GM10248 (cell line): ENCODE measurements at places on chromosomes 5 and 9.

DNA sequence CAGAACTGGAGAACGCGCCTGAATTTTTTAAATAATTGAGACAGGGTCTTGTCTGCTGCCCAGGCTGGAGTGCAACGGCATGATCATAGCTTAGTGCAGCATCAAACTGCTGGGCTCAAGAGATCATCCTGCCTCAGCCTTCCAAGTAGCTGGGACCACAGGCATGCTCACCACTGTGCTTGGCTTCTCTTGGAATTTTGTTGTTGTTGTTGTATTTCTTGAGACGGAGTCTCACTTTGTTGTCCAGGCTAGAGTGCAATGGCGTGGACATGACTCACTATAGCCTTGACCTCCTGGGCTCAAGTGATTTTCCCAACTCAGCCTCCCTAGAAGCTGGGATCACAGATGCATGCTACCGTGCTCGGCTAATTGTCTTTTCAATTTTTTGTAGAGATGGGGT is 58.4 kb upstream of the DAB2IP start:
- no peak for DNase-seq

GRCh38 chr5:149117970-149118369 is 23.3 kb upstream of the ABLIM3 start:
- no peak for DNase-seq

GRCh38 chr9:127341152-127341551 is 55.8 kb upstream of the SLC2A8 start:
- DNase-seq, result no peak

DNA sequence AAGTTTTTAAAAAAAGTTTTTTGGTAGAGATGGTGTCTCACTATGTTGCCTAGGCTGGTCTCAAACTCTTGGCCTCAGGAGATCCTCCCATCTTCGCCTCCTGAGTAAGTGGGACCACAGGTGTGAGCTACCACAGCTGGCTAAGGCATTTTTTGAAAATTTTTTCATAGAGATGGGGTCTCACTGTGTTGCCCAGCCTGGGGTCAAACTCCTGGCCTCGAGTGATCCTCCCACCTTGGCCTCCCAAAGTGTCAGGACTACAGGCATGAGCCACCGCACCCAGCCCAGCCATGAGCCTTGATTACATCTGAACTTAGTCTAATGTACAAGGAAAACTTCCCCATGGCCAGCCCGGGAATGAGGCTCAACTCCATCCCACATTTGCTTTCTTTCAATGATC is 77.5 kb upstream of the PCA3 start:
- DNase-seq, result no peak

- DNase-seq, result no peak
These were observed 761.7 kb upstream of the ARRDC3 start for GRCh38 chr5:92144824-92145223.

DNA sequence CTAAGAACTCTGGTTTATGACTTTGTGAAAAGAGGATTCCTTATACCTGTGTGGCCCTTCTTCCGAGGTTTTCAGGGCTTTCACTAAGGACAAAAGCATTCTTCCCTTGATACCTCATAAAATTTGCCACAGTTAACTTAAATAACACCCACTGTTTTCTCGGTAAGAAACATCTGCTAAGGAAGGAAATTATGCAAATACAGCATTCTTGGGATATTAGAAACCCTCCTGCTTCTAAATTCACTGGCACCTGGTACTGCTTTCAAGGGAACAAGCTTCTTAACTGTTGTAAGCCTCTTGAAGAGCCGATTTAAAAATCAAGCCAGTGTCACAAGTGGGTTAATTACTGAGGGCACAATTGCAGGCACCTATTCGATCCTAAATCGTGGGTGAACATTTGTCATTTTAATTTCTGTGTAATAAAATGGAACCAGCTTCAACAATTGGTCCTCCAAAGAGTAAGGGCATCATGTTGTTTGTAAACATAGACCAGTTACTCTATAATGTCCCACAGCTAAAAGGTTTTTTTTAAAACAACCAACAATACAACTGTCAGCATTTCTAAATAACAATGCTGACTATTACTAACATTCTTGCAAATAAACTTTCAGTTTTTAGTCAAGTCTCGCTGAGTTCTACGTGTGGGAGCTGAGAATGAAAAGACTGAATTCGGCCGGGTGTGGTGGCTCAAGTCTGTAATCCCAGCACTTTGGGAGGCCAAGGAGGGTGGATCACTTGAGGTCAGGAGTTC is 26.6 kb downstream of the AK3 start:
- DNase-seq, result no peak

- DNase-seq, result no peak
These were observed 98.7 kb upstream of the SLC28A3 start for GRCh38 chr9:84439250-84439649.

DNA sequence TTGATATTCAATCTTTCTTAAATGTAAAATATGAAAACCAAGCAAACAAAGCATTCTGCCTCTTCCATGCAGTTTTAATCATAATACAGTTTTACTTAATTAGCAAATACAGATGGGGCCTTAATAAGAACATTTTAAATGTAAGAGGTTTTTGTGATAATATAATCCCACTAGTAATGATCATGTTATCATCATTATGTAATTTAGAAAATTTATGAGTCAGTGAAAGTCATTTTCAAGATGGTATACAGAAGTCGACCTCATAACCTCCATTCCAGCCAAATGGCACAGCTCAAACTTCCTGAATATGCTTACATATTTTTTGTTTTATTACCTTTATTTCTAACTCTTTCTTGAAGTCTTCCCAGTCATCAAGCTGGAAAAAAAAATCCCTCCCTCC is 102.2 kb upstream of the GNA14 start:
- no peak for DNase-seq

- no peak for DNase-seq
These were observed 80.8 kb downstream of the LMNB1 start for GRCh38 chr5:126857472-126858410.

GRCh38 chr5:58545912-58546311 is 37.0 kb upstream of the RAB3C start:
- DNase-seq, result peak; percentile 24

DNA sequence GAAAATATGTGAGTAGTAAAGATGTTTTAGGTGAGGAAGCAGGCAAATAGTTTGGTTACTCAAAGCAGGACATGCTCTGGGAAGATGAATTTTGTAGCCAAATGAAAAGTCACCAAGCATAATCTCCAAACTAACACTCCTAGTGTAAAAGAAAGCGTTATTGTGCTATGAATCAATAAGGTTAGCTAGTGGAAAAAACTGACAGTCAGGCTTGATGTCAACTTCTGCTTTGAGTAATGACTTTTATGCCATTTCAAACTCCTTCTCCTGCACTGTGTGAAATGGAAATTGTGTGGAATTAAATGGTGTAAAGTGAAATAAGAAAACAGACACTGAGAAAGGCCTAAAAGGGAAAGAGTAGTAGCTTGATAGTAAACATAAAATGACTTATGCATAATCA is 637.2 kb upstream of the DMAC1 start:
- DNase-seq, result no peak
